HepG2 (cell line): ENCODE measurements at places on chromosomes 5 and 9.

DNA sequence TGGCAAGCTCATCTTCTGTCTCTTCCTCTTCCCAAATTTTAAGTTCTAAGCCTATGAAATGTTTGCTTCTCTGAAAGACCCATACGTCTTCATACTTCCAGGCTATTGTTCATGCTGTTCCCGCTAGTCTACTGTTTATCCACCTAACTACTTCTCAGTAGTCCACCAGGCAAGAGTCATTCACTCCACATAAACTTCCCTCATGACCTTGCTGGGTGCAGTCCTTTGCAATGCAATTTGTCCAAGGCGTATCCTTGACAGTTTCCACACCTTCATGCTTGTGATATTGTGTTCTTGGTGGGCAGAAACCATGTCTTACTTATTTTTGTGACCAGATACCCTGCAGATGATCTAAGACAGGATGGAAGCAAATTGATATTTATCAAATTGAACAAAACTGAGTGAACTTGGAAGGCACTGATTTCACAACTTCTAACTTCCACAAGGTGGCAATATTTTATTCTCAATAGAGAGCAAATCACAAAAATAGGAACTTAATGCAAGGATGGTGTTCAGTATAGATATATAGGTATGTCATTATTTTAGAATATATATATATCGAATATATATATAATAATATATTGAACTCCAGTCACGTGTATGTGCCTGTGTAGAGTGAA lies 30.3 kb downstream of the TYRP1 start:
- peak; percentile 10 for DNase-seq

DNA sequence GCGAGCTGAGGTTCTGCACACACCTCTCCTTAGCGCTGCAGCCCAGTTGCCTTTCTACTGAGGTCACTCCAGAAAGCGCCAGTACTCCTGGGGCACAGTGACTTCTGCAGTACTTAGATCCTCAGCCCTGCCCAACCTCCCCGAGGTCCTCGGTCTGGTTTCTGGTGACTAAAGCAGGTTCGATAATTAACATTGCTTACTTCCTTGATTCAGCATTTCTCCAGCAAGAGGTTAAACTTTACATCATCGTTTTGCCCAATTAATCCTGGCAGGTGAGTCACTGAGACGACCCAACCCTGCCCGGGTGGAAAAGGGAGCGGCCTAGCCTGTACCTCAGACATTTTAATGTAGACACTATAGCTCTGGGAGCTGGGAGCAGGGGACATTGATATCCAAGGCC lies 77.6 kb downstream of the PLAC8L1 start:
- DNase-seq = no peak

GRCh38 chr9:88835038-88835466 lies 156.2 kb upstream of the S1PR3 start:
- no peak for DNase-seq

- no peak for DNase-seq
Observed at GRCh38 chr5:115788440-115788839, 28.0 kb downstream of the CDO1 start.

- DNase-seq = no peak
Observed at GRCh38 chr9:109488791-109489492, 9.2 kb downstream of the PTPN3 start.

DNA sequence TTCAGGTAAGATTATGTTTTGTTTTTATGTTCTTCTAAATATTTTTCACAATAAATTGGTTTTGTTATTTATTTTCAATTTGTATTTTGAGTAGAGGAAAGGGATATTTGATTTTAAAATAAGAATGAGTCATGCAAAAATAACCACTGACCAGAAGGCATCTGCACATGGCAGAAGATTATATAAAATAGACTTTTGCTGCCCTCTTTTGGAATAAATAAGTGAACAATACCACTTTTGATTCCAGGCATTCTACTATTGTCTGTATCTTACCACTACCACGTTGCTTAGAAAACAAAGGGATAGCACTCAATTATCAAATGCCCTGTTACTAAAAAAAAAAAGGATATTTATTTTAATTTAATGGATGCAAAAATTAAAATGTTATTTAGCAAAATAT lies 227.3 kb upstream of the ITGA1 start:
- DNase-seq = no peak

- DNase-seq = no peak
Observed at GRCh38 chr5:52710972-52711596, 76.6 kb upstream of the ITGA1 start.

DNA sequence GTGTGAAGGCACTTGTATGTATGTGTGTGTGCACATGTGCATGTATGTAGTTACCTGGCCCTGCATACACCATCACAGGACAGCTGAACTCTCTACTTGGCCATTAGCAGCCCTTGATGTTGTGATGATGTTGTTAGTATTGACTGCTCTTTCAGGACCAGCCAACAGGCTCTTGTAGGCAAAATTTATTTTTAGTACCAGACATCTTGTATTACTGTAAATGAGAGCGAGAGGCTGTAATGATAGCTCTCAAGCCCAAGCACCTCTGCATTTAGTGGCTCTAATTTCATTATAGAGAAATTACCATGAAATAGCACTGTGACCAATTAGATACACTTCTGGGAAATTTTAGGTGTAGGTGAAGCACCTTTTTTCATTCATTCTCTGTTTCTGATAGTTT lies 158.0 kb downstream of the SMARCA2 start:
- DNase-seq = no peak

- DNase-seq = no peak
Observed at GRCh38 chr9:87894998-87895625, 12.4 kb downstream of the SPATA31E1 start.

DNA sequence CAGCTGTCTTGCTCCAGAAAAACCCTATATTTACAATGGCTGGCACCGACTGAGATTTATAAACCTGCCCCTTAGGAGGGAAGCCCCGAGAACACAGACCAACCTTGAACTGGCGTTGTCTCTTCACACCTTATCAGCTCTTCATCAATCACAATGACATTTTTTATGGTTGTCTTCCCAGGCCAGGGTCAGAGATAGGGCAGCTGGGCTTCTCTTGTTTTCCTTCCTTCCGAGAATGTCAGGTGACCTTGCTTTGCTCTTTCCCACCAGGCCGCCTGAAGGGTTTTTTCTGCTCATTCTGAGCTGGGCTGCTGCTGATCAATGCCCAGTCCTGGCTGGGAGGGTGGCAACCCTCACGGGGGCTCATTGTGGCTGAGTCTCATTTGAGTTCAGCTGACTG lies 619.1 kb downstream of the CCDC171 start:
- DNase-seq = no peak

DNA sequence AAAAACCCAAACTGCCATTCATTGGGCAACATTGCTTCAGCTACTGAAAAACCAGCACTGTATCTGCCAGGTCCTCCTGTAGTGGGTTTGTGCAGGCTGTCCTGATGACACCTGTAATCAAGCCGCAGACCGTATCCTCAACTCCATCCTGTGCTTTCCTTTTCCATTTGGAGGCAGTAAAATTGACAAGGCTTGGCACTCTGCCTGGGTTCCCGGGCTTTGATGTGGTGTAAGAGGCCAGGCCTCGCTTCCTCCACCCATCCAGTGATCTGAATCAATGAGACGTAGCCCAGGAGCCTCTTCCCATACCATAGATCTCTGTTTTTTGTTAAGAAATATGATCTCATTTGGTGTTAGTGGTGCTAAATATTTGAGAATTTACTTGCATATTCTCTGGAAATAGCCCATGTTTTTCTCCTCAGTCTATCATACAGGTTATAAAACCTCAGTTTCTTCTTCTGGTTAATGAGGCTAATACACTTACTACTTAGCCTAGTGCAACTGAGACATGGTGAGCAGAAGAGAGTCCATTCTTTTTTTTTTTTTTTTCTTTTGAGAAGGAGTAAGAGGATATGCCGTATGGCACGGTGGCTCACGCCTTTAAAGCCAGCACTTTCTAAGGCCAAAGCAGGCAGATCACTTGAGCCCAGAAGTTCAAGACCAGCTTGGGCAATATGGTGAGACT lies 34.8 kb downstream of the LSM11 start:
- DNase-seq = peak; percentile 56
